ENCODE measurements at places on chromosomes 2 and 18. TPM values are rescaled to one million over a fixed set of nuclear protein-coding genes. Genes with fewer than 3 reads are reported as not detected.

DNA sequence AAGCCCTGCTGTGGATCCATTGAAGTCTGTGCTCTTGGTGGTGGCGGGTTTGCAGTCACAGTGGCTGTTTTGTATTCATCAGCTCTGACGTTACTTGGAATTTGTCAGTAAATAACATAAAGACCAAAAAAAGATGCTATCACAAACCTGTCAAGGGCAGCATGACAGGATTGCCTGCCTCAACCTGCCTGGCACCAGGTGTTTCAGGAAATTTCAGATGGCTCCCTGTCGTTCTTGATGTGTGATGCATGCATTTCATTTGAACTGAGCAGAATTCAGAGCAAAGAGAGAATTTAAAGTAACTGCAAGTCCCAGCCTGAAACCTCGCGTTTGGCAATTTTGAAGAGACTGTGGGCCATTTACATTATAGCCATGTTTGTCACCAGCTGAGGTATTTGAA lies 50.3 kb upstream of the EPC2 start:
- no peak for DNase-seq

DNA sequence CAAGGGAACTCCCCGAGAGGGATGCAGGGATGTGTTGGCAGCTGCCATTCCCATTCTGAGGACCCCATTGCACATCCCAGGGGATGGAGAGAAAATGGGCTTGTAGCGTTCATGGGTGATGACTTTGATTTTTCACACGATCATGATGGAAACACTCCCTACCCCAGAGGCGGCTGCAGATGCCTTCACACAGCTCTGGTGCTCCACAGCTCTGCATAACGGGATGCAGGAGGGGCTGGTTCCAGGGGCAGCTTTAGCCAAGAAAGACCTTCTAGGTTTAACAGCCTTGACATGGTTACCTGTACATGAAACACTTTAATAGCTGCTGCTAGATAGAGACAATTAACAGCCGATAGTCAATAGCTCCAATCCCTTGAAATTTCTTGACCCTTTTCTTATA lies 88.7 kb downstream of the TPO start:
- DNase-seq: no peak

- DNase-seq: no peak
These were observed 66.0 kb upstream of the SCN7A start for GRCh38 chr2:166560022-166560421.

Gene FSIP2
- polyA plus RNA-seq: 0.01 TPM
